ENCODE measurements at places on chromosomes 5 and 9.

GRCh38 chr5:137734962-137735554 is 831 bp downstream of the KLHL3 start:
- DNase-seq, result peak; percentile 31

DNA sequence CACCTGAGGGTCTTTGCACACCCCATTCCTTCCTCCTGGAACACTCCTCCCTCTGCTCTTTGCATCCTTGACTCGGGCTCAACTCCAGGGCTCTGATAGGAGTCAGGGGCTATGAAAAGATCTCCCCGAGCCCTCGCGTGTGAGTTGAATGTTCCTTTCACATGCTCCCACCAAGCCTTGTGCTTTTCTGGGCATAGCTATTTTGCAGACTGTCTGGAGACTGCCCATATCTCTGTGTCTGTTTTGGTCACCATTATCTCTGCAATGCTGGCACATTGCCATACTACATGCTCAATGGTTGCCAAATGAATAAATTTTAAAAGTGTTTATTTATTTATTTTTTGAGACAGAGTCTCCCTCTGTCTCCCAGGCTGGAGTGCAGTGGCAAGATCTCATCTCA is 56.9 kb upstream of the PLPP1 start:
- no peak for DNase-seq

GRCh38 chr5:156093024-156093423 is 233.9 kb upstream of the SGCD start:
- no peak for DNase-seq

- no peak for DNase-seq
Measured at GRCh38 chr5:89308606-89309040, 425.6 kb upstream of the MEF2C start.

DNA sequence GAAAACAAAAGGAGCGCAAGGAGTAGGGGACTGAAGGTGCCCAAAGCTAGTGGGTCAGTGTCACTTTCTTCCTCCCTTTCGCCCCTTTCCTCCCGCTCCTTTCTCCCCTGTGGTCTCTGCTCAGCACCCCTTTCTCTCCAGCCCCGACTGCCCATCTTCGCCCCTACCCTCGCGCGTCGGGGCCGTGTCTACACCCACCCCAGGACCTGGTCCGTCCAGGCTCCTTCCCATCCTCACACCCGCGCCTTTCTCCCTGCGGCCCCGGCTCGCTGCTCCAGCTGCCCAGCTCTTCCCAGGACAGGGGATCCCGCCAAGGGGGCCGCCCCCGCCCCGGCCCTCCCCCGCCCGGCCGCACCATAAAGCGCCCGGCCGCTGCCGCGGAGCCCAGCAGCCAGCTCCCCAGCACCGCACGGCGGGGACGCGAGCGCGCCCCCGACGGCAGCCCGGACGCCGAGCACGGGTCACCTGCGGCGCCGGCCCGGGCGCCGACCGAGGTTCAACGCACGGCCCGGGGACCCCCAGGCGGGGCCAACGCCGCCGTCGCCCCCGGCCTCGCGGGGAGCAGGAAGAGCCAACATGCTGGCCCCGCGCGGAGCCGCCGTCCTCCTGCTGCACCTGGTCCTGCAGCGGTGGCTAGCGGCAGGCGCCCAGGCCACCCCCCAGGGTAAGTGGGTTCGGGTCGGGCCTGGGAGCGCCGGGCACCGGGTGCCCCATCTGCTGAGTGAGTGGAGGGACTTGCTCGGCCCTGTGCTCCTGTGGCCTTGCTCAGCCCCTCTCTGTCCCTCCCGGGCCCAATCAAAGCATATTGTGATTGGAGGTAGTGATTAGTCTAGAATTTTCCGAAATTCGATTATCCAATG is at the start of gene THBS4:
TSS of gene THBS4 (plus strand) at position 387 of the 860 bp plus-strand sequence. CDS start at position 577, 190 bp downstream.
- DNase-seq, result peak; percentile 12

GRCh38 chr9:125106285-125106893 is 36.9 kb downstream of the SCAI start:
- DNase-seq, result peak; percentile 22

- peak; percentile 39 for DNase-seq
Measured at GRCh38 chr9:71748280-71748743, 20.0 kb downstream of the CEMIP2 start.

- no peak for DNase-seq
Measured at GRCh38 chr5:148499452-148499851, 115.7 kb downstream of the FBXO38 start.

GRCh38 chr9:114110180-114110579 is 11.1 kb upstream of the KIF12 start:
- no peak for DNase-seq

GRCh38 chr5:153358315-153358976 is 132.0 kb upstream of the GRIA1 start:
- DNase-seq, result no peak

- peak; percentile 13 for DNase-seq
Measured at GRCh38 chr5:40385544-40385943, 294.2 kb upstream of the PTGER4 start.

GRCh38 chr9:132983491-132984201 is 5.2 kb downstream of the GFI1B start:
- no peak for DNase-seq

DNA sequence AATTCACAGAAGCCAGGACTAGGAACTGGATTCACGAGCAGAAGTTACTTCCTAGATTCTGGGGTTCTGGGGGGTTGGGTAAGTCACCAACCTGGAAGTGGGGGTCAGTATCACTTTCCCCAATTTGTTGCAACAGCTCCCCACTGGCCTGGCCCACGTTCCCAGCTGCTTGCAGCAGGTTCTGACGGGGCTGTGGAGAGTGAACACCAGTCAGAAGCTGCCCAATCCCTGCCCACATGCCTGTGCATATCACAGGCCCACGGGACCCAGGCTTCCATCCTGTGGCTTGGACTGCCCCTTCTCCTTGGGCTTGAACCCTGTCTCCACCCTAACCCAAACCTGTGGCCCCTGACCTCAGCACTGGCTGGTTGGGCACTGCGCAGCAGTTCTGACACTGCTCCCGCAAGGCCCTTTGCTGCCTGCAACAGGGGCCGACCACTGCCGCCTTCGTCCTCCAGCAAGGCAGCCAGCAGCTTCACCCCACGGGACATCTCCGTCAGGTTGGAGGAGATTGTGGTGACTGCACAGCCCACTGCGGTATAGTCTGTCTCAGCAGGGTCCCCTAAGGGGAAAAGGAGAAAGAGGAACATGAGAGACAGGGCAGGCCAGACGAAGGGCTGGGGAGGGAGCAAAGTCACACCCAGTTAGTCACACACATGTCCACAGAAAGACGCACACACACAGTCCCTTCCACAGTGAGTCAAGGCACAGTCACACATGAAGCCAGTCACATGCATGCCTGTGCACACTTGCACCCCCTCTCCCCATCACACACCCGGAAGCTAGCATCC is 13.1 kb downstream of the TLN1 start:
- no peak for DNase-seq

GRCh38 chr5:134506054-134507039 is 19.1 kb upstream of the JADE2 start:
- DNase-seq, result no peak

- no peak for DNase-seq
Measured at GRCh38 chr5:136309376-136309775, 56.0 kb downstream of the TRPC7 start.

DNA sequence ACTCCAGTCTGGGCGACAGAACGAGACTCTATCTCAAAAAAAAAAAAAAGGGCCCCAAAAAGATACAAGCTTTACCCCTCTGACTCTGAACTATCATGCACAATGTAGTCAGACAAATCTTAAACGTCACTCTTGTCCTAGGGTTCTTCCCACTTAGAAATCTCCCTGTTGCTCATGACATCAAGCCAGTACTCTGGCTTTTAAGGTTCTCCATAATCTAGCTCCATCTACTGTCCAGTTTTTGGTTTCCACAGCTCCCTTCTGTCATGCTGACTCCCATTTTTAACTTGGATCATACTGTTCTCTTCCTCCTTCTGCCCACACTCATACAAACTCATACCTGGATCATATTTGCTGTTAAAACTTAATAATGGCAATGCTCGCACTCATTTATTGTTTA is 156.7 kb upstream of the TLX3 start:
- DNase-seq, result peak; percentile 37

DNA sequence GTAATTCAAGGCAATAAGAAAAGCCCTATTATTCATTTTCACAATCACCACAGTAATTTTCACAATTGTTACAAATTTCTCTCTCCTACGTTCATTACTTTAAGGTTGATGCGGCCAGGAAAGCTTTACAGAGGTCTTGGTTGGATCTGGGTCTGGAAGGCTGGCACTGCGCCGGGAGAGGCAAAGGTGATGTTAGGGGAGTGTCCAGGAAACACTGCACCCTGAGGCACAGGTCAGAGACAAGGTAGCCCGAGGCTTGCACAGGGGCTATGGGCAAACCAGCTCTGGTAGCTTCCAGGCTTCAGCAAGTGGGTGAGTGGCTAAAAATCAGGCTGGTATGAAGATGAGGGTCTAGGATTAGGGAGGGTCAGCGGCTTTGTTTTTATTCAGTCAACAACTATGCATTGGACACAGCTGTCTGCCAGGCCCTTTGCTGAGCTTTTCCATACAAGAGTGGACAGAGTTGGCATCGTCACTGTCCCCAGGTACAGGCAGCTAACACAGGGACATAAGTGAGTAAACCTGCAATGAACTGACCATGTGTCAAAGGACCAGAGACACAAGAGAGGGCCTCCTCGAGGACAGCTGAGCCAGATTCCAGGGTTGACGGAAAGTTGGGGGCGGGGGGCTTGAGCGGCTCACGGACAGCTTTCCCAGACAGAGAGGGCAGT is 12.4 kb upstream of the TENT4A start:
- no peak for DNase-seq

DNA sequence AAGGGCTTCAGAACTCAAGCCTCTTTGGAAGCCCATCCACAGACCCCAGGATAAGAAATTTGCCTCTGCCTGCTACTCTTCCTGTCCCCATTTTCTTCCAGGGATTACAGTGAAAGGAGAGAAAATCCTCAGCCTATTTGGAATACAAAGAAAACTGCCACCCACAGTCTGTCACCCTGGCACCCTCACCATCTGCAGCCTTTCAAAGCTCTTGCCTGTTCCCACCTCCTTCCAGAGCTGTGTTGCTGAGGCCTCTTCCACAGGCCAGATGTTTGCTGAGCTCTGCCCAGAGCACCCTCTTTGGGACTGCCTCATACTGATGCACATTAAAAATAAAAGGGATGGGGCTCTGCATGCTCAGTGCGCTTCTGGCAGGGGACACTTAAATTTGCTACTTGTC is 35.9 kb upstream of the TAF1L start:
- no peak for DNase-seq

DNA sequence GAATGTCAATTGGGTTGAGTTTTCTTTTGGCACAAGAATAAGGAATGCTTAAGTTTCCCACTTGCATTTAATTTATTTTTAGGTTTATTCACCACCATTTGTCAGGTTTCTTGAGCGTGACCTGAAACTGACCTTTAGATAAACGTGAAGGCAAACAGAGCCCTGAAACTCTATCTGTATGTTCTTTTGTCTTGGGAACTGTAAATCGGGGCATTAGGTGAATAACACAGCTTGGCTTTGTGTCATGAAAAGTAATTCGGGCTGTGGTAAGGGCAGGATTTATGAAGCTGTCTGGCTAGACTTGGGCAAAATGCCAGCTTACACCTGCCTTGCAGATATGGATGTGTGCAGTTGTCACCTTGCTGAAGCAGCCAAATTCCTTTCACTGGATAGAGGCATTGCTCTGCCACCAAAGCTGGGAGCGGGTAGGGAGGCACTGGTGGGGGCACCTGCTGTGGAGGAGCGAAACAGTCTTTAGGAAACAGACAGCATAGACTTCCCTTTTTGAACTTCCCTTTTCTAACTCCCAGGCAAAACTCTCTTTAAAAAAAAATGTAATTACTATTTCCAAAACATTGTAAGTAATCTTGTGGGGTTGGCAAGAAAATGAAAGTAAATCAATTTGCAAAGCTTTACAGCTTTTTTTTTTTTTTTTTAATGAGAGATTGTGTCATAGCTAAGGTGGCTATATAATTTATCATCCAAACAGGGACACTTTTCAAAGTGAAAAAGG is 545.2 kb downstream of the CSNK1G3 start:
- DNase-seq, result no peak

GRCh38 chr5:149412783-149413476 is 33.8 kb upstream of the IL17B start:
- no peak for DNase-seq

DNA sequence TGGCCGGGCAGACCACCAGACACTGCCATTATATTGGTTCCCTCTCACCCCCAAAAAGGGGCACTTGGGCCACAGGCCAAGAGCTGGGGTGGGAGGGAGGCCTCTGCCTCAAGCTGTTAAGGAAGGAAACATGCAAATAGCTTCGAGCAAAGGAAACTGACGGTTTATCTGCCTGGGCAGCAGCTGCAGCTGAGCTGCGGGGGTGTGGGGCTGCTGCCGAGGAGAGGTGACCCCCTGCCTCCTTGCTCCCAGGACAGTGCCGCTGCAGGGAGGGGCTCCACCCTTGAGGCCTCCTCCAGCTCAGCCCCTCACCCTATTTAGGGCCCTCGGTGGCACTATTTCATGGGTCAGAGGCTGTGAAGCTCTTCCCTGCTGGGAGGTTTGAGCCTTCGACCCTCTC is 789 bp downstream of the DOK3 start:
- no peak for DNase-seq

DNA sequence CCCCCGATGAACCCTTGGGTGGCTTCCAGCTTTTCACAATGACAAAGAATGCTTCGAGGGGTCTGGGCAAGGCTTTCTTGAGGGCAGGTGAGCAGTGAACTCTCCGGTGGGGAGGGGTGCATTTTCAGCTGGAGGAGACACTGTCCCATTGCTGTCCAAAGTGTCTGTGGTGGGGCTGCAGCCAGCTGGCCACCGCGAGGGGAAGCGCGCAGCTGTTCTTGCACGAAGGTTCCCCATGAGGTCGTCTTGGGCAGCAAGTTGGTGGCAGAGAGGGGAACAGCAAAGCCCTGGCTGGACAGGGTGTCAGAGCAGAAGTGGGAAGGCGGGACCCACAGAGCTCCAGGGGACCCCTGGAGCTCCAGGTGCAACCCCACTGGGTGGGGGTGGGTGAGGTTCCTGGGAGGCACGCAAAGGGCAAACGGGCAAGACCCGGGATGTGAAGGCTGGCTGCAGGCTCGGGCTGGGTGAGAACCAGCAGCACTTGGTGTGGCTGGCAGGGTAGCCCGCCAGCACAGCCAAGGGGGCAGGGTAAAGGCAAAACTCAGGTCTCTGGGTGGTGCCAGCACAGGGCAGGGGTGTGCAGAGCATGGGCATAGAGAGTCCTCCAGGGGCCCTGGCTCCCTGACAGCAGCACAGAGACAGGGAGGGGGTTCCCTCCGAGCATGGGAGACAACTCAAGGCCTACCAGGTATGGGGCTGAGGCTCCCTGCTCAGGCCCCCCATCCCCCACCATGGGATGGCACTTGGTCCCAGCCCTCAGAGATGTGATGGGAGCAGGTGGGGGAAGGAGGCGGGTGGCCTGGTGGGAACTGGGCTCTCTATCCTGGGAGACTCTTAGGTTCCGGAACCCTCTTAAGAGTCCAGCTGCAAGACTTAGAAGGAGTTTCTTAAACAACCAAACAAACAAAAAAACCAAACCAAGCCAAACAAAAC is 26.6 kb downstream of the TSPAN17 start:
- DNase-seq, result no peak

- DNase-seq, result no peak
Measured at GRCh38 chr9:127706836-127707241, at the start of gene CFAP157. CFAP157 (plus strand) TSS chr9:127706988; CDS start chr9:127707032, 44 bp downstream.
